Right renal pelvis (tissue), 4 donors: ENCODE measurements at places on chromosomes 1 and 21. TPM values are rescaled to one million over a fixed set of nuclear protein-coding genes. Genes with fewer than 3 reads are reported as not detected.

CNR2 gene
- 0.08 TPM for polyA plus RNA-seq

TINAGL1 gene
- polyA plus RNA-seq, result 40.3 TPM

FCRL6 gene
- polyA plus RNA-seq, result 0.19 TPM

AIRE gene
- polyA plus RNA-seq, result 0.49 TPM

RHBG gene
- 13.2 TPM for polyA plus RNA-seq

TSACC gene
- 0.62 TPM for polyA plus RNA-seq

TMEM125 gene
- 17.1 TPM for polyA plus RNA-seq

ZMYND12 gene
- polyA plus RNA-seq, result 3.9 TPM

C1orf185 gene
- not detected for polyA plus RNA-seq

POU3F1 gene
- 1.2 TPM for polyA plus RNA-seq

WNT4 gene
- polyA plus RNA-seq, result 6.9 TPM

UTP25 gene
- 9.5 TPM for polyA plus RNA-seq

RNPC3 gene
- polyA plus RNA-seq, result 37.8 TPM

CYB5RL gene
- polyA plus RNA-seq, result 8.0 TPM

OLIG2 gene
- polyA plus RNA-seq, result not detected

OLFML2B gene
- polyA plus RNA-seq, result 15.1 TPM

RIPK4 gene
- 18.3 TPM for polyA plus RNA-seq

BSND gene
- polyA plus RNA-seq, result 4.2 TPM

TDRD5 gene
- 3.0 TPM for polyA plus RNA-seq

EIF4G3 gene
- polyA plus RNA-seq, result 64.4 TPM

PTP4A2 gene
- polyA plus RNA-seq, result 233 TPM

SMPDL3B gene
- polyA plus RNA-seq, result 11.7 TPM

GJA4 gene
- polyA plus RNA-seq, result 17.3 TPM

CLIC6 gene
- 3.7 TPM for polyA plus RNA-seq

IFNAR1 gene
- polyA plus RNA-seq, result 42.2 TPM
